ENCODE measurements at places on chromosomes 6 and 20.

- no peak for DNase-seq
Measured at GRCh38 chr6:43759136-43759906, 10.7 kb upstream of the VEGFA start.

DNA sequence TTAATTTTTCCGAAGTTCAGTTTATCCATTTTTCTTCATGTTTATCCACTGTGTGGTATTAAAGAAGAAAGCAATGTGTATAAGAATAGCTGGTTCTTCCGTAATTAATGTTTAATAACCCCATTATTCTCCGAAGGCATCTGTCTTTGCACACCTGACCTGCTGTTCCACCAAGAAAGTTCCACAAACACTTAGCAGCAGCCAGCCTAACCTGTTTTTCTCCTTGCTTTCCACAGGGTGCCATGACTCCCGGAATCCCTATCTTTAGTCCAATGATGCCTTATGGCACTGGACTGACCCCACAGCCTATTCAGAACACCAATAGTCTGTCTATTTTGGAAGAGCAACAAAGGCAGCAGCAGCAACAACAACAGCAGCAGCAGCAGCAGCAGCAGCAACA is 7.4 kb downstream of the TBP start:
- DNase-seq = no peak

DNA sequence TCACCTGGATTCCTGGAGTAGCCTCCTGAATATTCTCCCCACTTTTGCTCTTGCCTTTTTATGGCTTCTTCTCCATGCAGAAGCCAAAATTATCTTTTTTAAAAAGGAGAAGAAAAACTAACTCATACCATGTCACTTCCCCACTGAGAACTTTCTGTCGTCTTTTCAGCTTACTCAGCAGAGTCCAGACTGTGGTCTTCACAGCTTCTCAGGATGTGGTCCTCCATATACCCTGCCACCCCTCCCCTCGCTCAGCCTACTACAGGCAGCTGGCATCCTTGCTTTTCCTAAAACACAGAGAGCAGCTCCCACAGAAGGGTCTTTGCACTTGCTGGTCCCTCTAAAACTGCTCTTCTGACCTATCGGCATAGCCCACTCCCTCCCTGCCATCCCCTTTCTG is 89.4 kb upstream of the ISM1 start:
- DNase-seq = no peak

DNA sequence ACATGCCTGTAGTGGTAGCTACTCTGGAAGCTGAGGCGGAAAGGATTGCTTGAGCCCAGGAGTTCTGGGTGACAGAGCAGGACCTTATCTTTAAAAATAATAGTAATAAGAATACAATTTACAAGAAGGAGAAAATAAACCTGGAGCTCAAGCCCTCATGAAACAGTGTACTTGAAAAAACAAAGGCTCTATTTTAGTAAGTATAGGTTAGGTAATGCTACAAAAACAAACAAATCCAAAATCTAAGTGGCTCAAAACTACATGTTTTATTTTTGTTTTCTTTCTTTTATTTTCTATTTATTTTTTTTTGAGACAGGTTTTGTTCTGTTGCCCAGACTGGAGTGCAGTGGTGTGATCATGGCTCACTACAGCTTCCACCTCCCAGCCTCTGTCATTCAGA is 57.6 kb upstream of the SLC23A2 start:
- no peak for DNase-seq

DNA sequence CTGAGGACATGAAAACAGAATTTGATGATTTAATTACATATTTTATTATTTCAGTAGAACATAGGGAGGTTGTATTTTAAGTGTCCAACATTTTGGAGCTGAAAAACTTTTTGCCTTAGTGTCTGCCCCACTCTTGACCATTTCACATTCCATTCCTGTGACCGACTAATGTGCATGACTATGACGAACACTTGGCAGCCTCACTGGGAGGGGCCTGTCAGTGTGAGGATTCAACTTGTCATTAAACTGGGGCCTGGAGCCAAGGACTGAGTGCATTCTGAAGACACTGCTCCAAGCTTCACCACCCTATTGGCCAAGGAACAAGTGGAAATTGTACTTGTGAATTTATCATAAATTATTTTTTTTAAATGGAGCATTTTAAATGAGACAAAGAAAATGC is 661.3 kb downstream of the BCKDHB start:
- no peak for DNase-seq

DNA sequence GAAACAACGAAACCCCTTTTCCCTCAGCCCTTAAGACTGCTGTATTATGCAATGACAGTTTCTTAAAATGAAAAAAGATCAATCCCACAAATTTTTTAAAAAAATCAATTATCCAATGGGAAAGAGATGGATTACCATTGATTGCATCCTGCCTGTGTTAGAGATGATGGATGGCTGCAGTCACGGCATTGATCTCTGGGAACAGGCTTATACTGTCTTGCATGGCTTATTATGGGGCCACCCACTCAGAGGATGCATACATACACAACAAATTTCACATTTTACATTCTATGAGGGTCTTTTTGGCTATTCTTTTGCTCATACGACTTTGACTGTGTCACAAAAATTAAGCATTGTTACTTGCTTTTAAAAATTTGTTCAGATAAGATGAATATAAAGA is 724.3 kb downstream of the HDGFL1 start:
- no peak for DNase-seq

DNA sequence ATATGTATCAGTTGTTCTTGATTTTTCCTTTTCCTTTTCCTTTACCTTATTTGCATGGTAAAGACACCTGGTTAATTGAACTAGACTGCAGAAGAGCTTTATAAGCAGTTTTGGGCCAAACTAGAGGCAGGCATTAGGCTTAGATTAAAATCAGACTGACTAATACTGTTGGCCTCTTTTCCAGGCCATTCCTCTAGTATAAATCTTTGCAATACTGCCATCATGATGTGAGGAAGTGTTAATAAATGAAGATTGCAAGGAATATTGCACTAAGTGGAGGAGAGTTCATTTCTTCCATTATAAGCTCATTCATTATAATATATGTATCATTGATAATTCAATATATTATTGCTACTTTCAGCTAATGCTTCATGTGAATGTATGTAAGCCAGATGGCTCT is 163.8 kb downstream of the MMUT start:
- DNase-seq = no peak

- no peak for DNase-seq
Measured at GRCh38 chr20:23434521-23435313, 4.8 kb upstream of the CSTL1 start.

DNA sequence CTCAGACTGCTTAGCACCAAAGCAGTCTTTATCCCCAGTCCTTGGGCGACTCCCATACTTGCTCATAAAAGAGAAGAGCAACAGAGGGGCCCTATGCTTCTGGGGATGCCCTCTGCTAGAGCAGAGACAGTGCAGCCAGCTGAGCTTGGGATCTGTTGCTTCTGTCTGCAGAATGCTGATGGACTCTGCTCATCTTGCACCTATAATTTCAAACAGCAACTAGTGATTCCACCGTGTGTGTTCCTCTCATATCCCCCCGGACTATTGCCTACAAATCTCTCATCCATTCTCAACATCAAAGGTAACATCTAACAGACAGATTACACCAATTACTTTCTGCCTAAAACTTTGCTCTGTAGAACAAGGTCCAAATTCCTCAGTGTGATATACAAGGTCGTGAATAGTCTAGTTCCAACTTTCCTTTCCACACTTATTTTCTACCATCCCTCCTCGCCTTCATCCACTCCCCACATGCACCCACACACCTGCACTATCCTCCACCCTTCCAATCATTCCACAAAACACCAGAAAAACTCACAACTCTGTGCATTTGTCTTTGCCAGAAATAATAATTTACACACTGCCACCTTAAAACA is 62.6 kb downstream of the FRK start:
- DNase-seq = no peak

GRCh38 chr20:16517946-16518783 is 55.1 kb downstream of the KIF16B start:
- no peak for DNase-seq

DNA sequence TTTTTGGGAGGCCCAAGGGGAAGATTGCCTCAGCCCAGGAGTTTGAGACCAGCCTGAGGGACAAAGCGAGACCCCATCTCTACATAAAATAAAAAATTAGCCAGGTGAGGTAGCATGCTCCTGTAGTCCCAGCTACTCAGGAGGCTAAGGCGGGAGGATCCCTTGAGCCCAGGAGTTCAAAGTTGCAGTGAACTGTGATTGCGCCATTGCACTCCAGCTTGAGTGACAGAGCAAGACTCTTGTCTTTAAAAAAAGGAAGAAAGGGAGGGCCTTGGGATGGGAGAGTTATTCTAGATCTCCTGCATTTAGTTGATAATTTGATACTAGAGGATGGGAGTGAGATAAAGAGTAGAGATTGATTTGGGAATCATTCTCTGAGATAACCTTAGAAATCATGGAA is 68.1 kb downstream of the ITCH start:
- no peak for DNase-seq

- no peak for DNase-seq
Measured at GRCh38 chr20:11229772-11230171, 556.0 kb upstream of the JAG1 start.
